ENCODE measurements at places on chromosomes 7 and 10. TPM values are rescaled to one million over a fixed set of nuclear protein-coding genes. Genes with fewer than 3 reads are reported as not detected.
A peak's percentile ranks its signal among the peaks of the same experiment; 100 is the strongest.

- DNase-seq: no peak
Measured at GRCh38 chr7:84176716-84177115, 17.9 kb downstream of the SEMA3A start.

- DNase-seq: peak; percentile 34
Measured at GRCh38 chr7:158358926-158359645, 228.5 kb downstream of the PTPRN2 start.

GRCh38 chr7:70694434-70694970, 437.4 kb upstream of the GALNT17 start:
- DNase-seq: no peak

- no peak for DNase-seq
Measured at GRCh38 chr10:44958196-44958897, 1.3 kb upstream of the RASSF4 start.

- DNase-seq: no peak
Measured at GRCh38 chr7:66542049-66542448, 86.6 kb upstream of the KCTD7 start.

The EPDR1 gene
- 31.3 TPM for polyA plus RNA-seq

The SHH gene
- polyA plus RNA-seq: 0.25 TPM
